ENCODE measurements at places on chromosomes 7 and 10.

GRCh38 chr7:158705234-158705850 lies 738 bp upstream of the NCAPG2 start:
- DNase-seq = no peak

DNA sequence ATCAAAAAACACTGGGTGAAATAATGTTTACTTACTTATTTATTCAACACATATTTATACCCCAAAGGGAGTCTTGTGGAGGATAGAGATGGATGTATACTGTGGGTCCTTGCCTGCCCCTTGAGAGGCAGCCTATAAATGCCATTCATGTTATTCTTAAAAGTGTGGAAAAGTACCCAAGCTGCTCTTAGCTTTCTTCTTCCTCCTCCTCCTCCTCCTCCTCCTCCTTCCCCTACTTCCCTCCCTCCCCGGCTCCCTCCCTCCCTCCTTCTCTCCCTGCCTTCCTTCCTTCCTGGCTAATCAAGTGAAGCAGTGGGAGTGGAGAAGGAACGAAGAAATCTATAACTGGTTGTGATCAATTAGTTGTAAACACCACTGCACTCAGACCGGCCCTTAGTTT lies 21.2 kb upstream of the IGF2BP3 start:
- DNase-seq = no peak

GRCh38 chr7:28361551-28361950 lies 50.8 kb upstream of the CREB5 start:
- no peak for DNase-seq

DNA sequence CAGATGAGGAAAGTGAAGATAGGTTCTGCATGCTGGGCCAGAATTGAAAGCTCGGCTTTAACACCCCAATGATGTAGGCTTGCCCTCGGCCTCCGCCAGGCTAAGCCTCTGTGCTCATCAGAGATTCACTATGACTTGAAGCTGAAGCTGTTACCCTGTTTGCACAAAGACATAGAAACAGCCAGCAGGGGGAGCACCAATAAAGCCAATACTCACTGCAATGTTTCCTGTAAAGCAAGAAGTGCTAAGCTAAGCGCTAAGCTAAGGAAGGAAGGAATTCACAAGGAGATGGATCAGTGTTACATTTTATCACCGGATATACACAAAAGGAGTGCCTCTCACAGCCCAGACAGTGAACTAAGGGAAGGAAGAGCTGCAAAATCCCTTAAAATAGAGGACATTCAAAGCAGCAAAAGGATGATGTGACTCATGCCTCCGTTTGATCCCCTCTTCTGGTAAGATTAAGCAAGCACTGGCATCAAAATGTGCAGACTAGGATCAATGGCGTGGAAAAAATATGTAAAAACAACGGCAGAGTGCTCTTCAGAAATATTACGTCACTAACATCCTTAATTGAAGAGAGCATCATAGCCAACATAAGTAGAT lies 153.8 kb downstream of the COBL start:
- DNase-seq = no peak

- DNase-seq = no peak
Observed at GRCh38 chr10:98170249-98171117, 36.0 kb downstream of the R3HCC1L start.

DNA sequence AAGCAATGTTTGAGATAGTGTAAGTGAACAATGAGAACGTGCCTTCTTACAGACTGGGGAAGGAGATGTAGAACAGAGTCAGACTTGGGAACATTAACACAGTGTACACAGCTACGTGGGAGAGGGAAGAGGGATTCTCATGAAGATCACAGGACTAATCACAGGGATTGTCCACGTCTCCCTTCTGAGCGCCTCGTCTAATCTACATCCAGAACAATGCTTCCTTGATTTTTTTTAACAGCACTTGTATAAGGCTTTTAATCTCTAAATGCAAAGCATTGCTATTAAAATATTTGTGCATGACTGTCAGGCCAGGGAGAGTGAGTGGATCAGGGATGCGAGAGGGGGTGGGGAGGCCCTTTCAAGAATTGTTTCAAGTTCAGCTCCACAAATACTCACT lies 62.7 kb downstream of the MET start:
- DNase-seq = no peak

GRCh38 chr7:79282070-79282694 lies 171.3 kb downstream of the MAGI2 start:
- no peak for DNase-seq
